ENCODE measurements at places on chromosomes 16 and 17.

GRCh38 chr17:35666967-35667532 lies 64.4 kb upstream of the RASL10B start:
- no peak for DNase-seq

DNA sequence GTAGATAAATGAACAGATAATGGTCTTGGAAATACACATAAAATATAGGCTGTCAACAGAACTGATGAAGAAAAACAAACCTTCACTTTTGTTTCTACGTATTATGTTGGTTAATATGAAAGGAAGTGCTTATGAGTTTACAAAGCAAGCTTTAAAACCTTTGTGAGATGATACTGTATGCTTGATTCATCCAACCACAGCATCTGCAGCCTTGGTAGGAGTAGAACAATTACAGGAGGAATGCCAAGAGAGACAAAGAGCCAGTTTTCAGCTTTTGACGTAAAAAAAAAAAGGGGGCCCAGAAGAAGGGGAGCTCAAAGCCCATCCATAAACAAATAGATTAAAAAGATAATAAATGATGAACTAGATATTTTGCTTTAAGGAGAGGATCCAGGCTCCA lies 13.3 kb downstream of the FAM20A start:
- DNase-seq = no peak

DNA sequence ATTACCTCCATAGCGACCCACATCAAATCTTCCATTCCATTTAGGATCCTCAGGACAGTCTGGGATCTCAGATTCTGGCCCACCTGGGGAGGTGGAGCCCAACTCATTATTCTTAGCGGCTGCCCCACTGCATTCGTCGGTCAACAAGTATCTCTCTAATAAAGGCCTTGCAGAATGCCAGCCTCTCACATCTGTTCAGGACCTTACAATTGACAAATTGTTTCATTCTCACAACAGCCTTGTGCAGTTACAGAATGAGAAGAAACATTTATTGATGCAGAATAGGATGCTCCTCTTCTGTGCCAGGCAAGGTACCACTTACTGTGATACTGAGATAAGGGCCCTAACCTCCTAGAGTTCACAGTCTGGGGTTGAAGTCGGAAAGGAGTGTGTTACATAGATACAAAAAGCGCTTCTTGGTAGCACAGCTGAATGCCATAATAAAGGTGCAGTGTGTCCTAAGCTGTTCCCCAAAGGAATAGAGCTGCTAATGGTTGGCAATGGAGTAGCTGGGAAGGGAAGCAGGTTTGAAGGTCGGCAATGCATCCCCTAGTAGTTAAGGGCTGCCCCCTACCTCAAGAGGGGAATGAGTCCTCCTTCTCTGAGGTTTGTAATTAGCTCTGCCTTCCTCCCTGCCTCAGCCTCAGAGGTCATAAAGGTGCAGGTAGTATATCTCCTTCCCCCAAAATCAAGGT lies 2.3 kb upstream of the MPP2 start:
- no peak for DNase-seq

GRCh38 chr16:9791556-9791955 lies 390.7 kb downstream of the GRIN2A start:
- no peak for DNase-seq

DNA sequence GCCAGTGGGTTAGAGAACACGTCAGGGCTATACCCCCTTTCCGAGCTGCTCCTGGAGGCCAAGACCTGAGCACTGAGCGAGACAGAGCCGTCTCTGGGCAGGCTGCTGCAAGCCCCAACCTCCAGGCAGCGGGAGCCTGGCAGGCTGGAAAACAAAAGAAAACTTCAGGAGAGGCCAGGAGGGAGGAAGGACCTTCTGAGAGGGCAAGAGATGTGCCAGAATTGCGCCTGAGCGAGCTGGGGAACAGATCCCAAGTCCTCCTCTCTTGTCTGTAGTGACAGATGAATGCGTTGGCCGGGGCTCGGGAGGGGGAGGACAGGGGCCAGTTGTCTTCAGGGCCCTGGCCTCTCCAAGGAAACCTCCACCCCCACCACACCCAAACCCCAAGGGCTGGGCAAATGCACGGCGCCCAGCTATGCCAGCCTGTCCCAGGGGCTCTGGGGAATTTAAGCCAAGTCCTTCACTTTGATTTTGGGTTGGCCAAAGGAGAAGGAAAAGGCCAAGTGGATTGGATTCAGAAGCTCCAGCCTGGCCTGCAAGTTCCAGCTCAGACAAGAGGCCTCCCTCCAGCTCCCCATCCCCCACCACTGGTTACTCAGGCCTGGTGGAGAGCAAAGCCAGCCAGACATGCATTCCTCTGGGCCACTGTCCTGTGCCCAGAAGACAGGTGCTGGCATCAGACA lies 18.1 kb downstream of the SDK2 start:
- no peak for DNase-seq

DNA sequence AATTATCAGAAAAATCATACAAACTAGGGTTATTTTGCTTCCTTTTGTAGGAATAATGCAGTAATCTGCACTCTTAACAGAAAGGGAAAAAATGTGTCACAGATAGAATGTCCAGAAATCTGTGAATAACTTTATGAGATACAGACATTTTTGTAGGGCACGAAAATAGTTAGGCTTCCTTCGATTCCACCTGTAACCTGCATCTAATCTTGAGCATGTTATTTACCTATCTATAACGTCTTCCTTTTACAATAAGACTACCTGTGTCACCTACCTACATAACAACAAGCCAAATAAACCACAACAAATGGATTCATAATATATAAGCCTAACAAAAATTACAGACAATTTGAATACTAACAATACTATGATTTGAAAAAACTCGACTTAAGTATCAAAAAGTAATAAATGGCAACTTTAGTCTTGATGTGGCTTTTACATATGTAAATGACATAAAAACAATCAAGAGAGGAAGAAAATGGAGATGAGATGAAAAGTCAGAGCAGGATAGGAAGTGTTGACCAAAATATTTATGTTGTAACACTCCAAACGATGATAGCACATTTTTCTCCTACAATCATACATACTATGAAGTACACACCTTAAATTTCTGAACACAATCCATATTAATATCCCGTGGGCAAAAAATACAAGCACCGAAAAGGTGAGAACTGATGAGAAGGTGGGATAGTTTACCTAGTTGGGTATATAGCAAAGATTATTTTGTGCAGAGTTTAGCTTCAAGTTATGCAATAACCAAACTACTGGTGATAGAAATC lies 2.5 kb downstream of the STAT5B start:
- DNase-seq = no peak

DNA sequence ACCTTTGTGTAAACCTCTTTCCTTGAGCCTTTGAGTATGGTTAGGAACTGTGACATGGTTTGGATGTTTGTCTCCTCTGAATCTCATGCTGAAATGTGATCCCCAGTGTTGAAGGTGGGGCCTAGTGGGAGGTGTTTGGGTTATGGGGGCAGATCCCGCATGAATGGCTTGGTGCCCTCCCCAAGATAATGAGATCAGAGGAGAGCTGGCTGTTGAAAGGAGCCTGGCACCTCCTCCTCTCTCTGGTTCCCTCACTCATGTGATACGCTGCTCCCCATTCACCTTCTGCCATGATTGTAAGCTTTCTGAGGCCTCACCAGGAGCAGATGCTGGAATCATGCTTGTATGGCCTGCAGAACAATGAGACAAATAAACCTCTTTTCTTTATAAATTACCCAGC lies 1110.2 kb downstream of the CDH11 start:
- DNase-seq = no peak

GRCh38 chr17:79990704-79991103 lies 45.0 kb downstream of the TBC1D16 start:
- no peak for DNase-seq

- DNase-seq = no peak
Observed at GRCh38 chr16:71500964-71501363, 11.8 kb upstream of the ZNF19 start.

DNA sequence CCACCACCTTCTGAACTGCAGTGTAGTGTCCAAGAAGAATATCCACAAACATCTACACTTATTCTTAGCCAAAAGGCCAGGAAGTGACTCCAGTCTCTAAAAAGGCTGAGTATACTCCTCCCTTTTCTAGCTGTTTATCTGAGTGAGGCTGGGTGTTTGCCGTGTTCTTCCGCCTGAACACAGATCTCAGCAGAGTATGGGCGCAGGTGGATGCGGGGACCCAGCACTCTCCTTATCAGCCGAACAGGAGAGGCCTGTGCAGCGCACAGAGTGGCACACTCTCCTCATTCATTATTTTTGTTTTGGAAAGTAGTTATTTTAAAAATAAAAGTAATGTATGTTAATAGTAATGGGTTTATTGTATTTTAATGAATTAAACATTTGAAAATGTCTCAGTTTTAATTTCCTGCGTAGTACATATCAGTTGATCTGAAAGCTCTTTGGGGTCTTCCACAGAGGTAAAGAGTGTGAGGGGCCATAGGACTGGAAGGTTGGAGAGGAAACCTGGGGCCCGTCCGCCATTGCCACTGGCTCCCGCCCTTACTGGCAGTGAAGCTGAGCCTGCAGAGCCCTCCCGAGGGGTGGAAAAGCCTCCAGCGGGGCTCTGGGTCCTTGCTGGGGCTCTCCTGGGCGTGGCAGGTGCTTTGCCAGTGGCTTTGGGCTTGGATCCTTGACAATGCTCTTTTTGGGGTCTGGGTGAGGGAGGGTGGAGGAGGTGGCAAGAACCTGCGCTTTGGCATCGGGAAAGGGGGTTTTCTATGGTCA lies 53.8 kb downstream of the PDPK1 start:
- no peak for DNase-seq

- DNase-seq = no peak
Observed at GRCh38 chr16:66490774-66491715, 58.9 kb downstream of the TK2 start.

- DNase-seq = no peak
Observed at GRCh38 chr17:21019976-21020586, 22.7 kb downstream of the USP22 start.

GRCh38 chr17:78170692-78171590 lies 2.6 kb downstream of the SYNGR2 start:
- no peak for DNase-seq

DNA sequence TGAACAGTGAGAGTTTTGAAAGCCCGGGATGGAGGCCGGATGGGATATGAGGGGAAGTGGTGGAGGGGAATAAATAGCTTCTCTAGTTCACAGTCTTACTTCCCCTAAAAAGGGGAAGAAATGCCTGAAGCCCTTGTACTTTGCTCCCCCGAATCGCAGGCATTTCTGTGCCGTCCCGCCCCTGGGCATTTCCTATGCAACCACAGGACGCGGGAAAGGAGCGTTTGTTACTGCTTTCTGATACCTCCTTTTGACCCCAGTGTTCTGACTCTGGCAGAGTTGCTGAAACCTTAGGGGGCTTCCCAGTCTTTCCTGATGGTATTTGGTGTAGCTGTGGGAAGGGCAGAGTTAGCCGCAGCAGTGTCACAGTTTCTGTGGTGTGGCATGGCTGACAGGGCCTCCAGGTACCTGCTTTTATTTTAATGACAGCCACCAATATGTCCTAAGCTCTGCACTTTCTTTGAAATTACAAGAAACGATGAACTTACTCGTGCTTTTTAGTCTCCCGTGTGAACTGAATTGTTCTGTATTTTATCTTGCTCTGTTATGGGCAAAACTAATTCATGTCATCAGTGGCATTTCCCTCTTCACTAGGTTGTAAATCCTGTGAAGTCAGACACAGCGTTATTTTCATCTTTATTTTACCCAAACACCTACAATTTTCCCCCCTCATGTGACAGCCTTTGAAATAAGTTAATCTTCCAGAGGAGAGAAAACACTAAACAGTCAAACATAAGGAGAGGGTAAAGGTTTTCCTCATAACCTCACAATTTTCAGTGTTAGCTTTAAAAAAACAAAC lies 27.1 kb downstream of the USP10 start:
- DNase-seq = no peak

DNA sequence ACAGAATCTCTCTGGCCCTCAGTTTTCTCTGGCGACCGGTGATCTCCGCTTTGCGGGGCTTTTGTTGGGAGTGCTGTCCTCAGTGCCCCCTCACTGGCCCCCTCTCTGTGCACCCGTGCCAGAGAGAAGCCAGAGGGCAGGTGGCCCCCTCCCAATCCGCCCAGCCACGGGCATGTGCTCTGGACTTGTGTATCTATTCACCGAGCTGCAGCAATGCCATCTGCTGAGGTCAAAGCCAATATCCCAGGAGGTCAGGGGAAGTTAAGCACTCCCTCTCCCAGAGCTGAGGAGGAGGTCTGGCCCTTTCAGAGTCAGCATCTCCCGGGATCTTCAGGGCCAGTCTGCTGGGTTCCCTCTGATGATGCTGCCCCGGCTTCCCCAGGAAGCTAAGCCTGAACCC lies 5.1 kb downstream of the CACNG5 start:
- DNase-seq = no peak

GRCh38 chr16:79294568-79294967 lies 306.0 kb downstream of the MAF start:
- no peak for DNase-seq

DNA sequence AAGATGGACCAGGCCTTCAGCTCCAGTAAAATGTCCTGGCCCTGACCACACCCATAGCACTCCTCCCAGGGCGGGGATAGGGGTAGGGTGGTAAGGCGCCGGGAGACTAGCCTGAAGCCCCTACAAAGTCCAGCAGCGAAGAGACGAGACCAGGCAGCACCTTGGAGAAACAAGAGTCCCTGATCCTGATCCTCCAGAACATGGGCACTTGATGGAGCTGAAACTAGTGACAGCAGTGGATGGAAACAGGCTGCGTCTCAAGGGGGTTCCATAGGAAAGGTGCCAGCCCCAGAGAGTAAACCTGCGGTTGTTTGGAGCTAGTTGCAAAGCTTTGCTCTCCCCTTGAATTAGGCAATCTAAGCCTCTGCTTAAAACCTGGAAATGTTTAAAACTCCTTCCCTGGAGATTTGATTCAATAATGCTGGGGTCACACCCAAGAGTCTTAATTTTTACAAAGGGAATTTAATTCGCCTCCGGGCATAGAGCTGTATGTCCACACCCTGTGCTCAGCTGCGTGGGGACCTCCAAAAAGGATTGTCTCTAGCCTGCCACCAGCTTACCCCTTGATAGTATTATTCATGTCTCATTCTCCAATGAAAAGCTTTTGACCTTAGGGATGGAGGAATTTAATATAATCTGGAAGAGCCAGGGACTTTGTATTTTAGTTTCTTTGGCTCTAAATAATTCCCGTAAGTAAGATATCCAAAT lies 258.6 kb downstream of the PMP22 start:
- DNase-seq = no peak

DNA sequence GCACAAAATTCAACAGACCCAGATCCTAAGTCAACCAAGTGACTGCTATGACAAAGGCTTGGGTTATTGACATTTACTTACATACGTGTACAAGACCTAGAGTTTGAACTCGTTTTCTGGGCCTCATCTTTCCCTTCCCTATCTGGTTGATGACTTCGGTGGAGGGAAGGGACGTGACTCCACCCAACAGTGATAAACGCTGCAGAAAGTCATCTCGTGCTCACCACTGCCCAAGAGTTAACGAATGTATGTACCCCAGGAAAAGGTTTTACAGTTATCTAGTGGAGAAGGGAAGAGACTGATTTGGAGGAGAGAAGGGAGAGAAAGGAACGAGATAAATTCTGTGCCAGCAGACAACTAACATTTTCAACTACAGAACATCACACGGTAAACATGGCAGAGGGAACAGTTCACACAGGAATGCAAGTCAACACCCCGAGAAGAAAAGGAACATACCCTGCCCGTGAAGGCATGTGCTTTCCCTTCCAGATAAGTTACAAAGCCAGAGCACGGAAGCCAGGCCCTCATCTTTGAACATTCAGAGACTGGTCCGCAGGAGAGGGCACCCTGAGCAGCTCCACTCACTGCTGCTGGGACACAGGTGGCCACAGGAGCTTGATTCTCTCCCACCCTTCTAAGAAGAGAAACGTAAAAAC lies 13.9 kb upstream of the CYTH1 start:
- DNase-seq = no peak

GRCh38 chr16:62638964-62639870 lies 603.0 kb upstream of the CDH8 start:
- DNase-seq = no peak
